ENCODE measurements at places on chromosomes 2 and 18.

DNA sequence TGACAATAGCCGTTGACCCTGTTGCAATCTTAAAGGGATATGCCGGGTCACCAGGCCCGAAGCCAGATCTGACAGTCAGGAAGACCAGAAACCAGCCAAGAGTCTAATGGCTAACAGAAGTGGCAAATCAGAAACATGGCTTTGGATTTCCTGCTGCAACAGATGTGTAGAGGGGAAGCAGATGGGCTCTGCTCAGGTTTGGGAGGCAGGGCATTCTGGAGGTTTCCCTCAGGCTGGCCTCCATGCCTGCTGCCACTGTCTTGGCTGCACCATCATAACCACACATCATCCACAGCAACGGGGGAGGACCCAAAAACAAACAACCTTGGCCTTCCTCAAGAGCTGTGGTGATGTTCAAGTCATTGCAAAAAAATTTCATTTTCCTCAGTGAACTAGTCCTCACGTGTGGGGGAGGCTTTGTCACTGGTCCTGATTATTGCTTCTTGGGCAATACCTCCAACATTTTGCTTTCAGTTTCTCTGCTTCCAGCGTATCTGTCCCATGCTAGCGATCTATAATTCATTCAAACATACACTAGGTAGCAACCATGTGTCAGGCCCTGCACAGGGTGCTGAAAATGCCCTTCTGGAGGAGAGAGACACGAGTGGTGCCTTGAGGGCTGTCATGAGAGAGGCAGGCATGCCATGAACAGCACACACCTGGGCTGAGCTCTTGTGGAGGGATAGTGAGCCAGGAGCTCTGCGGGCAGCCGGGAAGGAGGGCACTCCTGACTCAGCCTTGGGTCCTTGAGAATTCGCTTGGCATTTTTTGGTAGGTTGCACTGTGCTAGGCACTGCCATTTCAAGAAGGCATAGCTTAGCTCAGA is 48.2 kb upstream of the LGALSL start:
- no peak for DNase-seq

DNA sequence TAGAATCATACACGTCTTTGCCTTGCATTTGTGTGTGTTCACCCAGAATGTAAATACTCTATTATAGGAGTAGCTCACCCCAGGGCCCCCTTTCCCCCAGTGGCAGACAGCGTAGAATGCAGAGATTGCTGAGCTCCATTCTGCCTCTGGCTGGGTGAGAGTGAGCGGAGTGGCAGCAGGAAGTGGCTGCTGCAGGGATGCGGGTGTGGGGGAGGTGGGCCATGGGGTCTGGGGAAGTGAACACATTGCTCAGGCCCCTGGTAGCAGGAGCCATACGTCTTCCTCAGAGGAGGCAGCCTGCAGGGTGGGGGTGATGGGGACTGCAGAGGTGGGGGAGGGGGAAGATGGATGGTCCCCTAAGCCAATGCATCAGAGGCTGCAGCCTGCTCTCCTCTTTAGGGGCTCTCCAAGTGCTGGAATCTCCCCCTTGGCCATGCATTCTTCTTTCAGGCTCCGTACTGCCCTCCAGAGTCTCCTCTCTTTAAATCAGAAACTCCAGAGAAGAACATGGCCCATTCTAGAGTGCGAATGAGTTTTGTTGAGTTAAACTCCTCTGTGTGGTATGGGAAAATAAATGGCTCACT is 72.2 kb downstream of the CELF4 start:
- no peak for DNase-seq

GRCh38 chr2:174333372-174334277 is 1.1 kb upstream of the SP9 start:
- no peak for DNase-seq

DNA sequence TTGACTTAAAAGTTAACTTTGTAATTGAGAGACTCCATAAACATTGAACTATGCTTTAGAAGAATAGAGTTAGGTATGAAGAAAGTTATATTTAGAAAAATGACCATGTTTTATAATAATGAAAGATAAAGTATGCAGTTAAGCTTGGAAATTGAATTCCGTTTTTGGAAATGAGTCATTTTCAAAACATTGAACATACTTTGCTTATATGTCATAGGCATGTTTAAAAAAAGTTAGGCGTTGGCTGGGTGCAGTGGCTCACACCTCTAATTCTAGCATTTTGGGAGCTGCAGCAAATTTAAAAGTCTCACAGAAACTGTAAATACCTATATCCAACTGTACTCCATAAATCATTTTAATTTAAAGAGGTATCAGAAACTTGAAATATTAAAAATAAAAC is 607.4 kb downstream of the CBLN2 start:
- no peak for DNase-seq

GRCh38 chr2:212032032-212032431 is 506.6 kb downstream of the ERBB4 start:
- no peak for DNase-seq

DNA sequence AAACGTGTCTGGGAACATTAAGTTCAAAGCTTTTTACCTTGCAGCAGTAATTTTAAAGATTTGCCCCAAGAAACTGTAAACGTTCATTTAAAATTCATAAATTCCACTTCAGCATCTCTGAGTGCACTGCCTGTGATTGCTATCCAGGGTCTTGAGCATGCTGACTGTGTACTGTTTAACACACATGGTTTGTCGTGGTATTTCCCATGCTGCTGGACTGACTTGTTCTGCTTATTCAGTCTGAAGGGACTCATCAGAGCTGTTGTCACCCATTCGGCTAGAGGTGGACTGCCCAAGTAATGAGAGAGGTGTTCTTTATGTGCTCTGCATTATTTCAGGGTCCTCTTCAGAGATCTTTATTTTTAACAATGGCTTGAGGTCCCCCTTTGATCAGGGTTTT is 53.1 kb downstream of the RHBDD1 start:
- no peak for DNase-seq

GRCh38 chr2:172516299-172516698 is 39.6 kb upstream of the PDK1 start:
- no peak for DNase-seq

- DNase-seq: no peak
Observed at GRCh38 chr2:73223821-73224220, 9.2 kb downstream of the PRADC1 start.

DNA sequence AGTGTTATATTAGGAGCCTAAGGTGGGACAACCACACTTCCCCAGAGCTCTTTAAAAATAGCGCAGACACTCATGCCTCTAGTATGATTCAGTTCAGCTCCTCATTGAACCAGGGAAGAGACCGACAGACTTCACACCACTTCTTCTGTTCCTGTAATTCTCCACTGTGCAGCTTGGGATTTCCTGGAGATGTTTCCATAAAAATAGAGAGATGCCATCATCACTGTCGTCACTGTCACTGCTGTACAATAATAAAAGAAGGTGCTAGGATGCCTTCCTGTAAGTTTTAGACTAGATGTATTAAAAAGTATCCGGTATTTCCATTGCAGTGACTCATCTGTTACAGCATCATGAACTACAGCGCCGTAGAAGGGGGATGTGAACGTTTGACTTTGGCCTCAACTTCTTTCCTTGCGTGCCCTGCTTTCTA is 110.9 kb downstream of the FAM210A start:
- no peak for DNase-seq

DNA sequence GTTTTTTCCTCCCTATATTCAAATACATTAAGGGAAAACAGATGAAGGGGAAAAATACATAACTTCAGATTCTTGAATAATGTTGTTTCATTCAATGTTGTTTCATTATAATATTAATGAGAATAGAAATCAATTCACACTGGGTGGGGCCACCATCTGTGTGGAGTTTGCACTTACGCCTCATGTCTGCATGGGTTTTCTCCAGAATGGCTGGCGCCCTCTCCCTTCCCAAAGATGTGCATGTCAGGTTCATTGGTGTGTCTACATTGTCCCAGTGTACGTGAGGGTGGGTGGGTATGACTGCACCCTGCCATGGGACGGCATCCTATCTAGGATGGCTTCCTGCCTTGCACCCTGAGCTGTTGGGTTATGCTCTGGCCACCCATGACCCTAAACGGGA is 51.7 kb downstream of the COBLL1 start:
- no peak for DNase-seq

DNA sequence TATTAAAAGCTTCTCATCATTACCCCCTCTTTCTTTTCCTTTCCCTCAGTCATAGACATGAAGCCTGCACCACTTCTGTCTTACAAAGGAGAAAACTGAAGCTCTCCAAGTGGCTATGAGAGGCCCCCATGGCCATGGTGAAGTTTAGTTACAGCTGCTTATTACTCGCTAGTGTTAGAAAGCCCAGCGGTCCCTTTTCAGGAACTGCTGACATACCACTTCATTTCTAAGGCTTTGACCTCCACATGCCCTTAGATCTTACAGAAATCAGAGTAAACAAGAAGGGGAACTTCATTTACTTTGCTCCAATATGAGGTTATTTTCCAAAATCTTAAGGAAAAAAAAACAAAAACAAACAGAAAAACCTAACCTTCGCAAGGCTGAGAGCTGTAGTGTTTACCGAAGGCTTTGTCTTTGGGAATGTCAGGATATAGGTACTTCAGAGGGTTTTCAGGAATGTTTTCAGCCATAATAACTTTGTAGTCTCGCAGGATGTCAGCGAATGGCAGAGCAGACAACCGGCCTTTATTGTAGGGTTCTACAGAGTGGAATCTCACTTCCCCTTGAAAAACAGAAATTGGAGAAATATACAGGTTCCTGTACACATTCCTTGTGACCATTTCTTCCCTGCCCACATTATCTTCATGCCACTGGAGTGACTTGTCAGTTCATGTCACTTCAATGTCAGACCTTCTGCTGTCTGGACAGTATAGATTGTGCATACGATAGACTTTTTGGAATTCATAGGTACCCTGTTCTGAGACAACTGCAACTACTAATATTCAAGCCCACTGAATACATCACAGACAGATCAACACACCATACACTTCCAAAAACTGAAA is 18.8 kb upstream of the STAT1 start:
- DNase-seq: no peak

GRCh38 chr2:19802086-19802841 is 99.5 kb downstream of the TTC32 start:
- DNase-seq: no peak

- no peak for DNase-seq
Observed at GRCh38 chr18:2589345-2590068, 18.1 kb downstream of the NDC80 start.

DNA sequence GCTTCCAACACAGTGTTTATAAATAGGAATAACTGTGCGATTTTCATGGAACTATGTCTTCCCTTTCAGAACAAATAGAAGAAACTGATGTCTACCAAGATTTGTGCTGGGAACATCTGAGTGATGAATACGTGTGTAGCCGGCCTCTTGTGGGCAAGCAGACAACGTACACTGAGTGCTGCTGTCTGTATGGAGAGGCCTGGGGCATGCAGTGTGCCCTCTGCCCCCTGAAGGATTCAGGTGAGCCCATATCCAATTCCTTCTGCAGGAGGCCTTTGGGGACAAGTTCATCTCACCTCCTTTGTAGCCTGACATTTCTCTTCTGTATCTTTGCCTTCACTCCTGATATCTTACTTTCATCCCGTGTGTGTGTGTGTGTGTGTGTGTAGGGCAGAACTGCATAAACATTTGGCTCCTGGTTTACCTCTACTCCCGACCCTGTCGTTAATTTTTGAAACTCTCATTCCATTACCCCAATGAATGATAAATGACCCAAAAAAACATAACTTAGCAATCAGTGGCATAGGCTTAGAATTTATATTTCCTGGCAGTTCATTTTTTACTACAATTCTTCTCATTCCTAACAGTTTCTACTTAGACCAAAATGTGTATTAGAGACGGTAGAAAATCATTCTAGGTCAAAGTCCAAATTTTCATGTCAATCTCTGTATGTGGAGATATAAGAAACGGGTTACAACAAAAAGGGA is 111.0 kb upstream of the RASGRP3 start:
- no peak for DNase-seq

DNA sequence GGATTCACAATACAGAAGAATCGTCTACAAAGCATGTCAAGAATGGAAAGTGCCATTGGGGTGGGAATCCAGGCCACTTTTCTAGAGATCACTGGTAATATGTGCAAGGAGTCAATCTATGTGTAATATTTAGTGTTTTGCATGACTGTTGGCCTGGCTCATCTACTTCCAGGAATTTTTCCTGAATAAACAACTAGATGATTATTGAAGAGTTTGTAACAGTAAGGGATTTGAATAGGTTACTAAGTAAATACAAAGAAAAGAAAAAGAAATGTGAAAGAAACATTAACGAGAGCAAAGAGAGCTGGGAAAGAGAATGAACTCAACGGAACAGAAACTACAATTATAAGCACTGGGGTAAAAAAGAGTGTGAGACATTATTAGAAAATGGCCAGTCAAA is 406.0 kb downstream of the TGIF1 start:
- no peak for DNase-seq

DNA sequence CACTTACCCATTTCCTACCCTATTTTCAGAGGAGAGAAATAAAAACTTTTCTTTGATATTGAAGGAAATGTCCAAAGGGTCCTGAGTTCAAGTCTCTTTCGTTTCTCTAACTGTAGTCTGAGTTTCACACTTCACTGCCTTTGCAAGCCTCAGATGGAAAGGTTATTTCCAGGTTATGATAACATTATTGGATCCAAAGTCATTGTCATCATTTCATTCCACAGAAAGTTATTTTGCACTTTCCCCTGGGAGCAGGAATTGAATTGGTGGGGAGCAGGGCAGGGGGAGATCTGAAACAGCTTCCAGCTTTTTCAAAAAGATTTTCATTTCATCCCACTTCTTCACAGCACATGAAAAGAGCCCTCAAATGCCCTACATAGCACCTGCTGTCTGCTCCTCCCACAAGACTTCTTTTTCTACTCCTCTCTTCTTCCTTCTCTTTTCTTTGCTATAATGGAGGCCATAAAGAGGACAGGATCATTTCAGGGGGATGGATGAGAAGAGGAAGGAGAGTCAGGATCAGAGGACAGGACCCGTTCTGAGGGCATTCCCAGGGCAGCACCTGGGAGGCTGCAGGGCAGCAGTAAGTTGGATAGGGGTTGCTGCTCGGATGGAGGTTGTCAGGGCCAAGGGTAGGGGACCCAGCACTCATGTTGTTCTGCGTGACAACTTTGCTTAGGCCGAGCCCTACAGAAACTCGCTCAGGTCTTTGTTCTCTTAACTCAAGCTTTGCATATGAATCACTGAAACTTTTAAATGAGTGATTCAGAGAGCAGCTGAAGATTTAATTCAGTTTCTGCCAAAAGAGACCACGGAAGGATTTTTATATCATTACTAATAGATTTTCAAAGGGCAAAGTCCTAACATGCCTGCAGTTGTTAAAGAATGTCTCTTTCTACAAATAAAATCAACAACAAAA is 11.4 kb upstream of the GALNT5 start:
- DNase-seq: no peak

- DNase-seq: no peak
Observed at GRCh38 chr18:34801774-34802173, 91.7 kb downstream of the DTNA start.

GRCh38 chr18:36212301-36213171 is 25.2 kb downstream of the MOCOS start:
- no peak for DNase-seq

- no peak for DNase-seq
Observed at GRCh38 chr18:34494359-34494696, 215.8 kb upstream of the DTNA start.

DNA sequence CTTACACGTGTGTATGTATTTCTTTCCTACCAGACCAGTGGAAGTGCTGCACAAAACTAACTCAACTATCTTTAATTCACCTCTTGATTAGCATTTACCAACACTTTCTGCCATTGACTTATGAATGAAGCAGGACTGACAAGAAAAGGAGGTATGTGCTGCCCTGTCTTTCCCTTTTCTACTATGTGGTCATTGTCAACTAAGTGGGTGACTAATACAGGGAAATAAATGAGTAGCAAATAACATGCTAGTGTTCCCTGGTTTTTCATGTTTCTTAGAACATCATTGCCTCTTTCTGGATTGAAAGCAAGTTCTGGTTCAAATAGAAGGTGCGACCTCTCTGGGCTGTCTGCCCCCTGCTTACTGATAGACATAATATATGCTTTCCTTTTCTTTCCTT is 58.0 kb downstream of the LINC00305 start:
- DNase-seq: no peak

All from stimulated activated CD8-positive, alpha-beta memory T cell treated with anti-CD3 and anti-CD28 coated beads, Interleukin-12 subunit alpha, Interleukin-12 subunit beta, amount 100 ng/mL, for 1 hour (primary cell).